ENCODE measurements at places on chromosomes 5 and 9.

DNA sequence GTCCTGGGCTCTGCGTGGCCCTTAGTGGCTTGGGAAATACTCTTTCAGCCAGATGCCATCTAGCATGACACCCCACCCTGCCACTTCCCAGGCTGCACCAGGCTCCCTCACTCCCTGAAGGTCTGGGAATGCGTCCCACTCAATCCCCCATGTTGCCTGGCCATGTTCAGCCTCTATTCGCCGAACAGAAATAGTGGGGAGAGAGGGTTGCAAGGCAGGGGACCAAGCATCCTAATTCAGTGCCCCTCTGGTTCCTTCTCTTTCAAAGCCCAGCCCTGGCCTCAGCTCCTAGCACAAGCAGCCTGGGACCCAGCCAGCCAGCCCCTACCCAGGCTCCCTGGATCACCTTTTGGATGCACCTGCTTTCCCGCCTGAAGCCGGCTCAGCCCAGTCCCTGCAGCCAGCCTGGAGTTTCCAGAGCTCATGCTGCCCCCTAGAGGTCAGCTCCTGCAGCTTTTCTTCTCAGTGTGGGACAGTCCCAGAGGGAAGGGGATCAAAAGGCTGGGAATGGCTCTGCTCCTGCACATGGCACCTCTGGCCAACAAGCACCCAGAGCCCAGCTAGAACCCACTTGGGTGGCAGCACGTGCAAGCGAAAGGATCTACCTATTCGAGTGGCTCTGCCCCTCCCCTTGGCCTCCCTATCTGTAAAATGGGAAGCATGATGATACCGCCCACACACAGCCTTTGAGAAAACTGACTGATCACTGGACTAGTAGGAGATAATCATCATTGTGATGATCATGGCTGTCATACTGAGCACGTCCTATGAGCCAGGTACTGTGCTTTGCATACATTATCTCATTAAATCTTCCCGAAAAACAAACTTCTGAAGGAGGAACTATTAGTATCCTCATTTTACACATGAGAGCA, 48.7 kb upstream of the C5orf58 start:
- peak; percentile 42 for DNase-seq

DNA sequence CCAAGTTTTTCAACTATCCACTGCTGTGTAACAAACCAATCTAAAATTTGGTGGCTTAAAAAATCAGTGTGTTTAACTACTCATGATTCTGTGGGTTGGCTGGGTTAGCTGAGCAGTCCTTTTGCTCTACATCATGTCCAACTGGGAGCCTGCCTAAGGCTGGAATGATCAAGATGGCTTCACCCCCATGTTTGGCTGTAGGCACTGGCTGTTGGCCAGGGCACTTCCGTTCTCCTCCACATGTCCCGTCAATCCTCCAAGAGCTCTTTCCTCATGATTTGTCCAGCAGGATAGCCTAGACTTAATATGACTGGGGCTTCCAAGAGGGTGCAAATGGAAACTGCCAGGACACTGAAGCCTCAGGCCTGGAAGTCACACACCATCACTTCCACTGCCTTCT, 17.0 kb upstream of the TSSK1B start:
- no peak for DNase-seq

- no peak for DNase-seq
Observed at GRCh38 chr5:93791518-93791972, 50.1 kb upstream of the POU5F2 start.

- no peak for DNase-seq
Observed at GRCh38 chr5:91114658-91115057, 268.5 kb downstream of the ARRDC3 start.

DNA sequence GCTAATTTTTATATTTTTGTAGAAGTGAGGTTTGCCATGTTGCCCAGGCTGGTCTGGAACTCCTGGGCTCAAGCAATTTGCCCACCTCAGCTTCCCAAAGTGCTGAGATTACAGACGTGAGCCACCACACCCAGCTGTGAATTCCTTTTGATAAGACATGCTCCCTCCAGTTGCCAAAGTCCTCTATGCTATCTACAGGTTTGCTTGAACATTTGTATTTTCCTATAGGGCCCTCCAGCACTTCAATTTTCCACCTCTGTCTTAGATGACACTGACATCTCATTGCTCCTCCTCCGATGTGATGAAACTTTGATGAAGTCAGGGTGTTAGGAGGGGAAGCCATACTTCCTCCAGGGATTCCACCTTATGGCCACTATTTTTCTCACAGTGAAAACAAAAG, 25.2 kb upstream of the CTSV start:
- DNase-seq = no peak

GRCh38 chr9:127154390-127155191, 32.2 kb upstream of the ANGPTL2 start:
- no peak for DNase-seq

DNA sequence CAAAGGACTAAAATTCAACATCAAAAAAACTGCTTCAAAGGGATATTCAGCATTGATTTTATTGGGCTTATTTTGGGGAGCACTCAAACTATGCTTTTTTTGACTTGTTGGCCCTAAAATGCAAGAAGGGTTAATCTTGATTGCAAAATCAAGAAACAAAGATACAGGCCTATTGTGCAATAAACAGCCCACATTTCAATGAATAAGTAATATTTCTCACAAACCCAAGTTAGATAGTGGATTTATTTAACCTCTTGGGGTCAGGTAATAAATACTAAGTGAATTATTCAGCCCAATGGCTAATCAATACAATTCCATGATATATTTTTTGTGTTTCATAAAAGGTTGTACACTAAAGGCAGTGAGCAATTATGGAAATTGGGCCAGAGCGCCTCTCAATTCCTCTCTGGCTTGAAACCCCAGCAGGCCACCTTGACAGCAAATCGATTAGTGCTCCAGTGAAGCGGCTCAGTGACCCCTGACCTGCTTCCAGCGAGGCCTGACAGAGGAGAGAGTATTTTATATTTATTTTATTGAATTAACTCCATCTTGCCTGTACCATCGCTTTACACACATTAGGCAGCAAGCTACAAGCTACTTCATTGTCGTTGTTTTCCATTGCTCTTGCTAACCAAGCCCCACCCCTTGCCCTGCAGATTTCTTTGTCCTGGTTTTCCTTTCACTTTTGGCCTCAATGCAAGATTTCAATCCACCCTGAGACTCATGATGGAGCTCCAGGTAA, 65.5 kb downstream of the EBF1 start:
- no peak for DNase-seq

DNA sequence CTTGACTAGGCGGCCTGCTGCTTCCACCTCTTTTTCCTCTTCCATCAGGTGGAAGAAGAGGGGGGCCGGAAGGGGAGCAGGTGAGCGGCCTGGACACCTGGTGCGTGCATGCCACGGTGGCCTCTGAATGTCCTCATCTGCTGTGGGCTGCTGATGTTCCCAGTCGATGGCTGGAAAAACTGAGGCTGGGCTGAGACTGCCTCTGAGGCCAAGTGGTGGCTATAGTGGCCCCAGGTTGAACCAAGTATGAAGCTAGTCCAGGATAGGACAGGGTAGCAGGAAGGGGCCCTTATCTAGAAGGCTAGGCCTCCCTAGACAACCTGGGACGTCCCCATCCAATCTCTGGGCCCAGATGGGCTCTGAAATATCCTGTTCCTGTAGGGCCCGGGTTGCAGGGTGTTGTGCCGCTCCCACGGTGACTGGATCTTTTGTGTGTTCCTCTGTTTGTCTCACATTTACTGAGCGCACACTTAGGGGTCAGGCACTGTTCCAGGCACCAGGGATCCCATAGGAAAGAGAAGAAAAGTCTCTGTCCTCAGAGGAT, 753 bp upstream of the NR5A1 start:
- DNase-seq = no peak

DNA sequence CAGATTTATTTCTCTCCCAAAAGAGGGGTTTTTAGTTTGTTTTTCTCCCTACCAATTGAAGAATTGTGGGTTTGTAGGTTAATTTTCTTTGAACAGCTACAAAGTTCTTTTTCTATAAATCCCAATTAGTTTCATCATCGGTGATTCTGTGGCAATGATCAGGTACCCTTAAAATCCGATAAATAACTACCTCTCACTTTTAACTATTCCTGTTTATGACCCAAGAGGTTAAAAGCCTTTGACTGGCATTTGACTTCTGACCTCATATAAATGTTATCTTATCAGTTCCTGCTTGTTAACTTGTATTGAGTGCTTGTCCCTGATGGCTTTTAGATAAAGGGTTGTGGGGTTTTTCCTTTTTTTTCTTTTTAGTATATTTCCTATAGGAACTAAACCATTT, 124.4 kb upstream of the TMEM161B start:
- no peak for DNase-seq

- no peak for DNase-seq
Observed at GRCh38 chr5:2334719-2335118, 416.8 kb downstream of the IRX2 start.

- peak; percentile 8 for DNase-seq
Observed at GRCh38 chr9:101711330-101711941, 27.0 kb downstream of the GRIN3A start.

DNA sequence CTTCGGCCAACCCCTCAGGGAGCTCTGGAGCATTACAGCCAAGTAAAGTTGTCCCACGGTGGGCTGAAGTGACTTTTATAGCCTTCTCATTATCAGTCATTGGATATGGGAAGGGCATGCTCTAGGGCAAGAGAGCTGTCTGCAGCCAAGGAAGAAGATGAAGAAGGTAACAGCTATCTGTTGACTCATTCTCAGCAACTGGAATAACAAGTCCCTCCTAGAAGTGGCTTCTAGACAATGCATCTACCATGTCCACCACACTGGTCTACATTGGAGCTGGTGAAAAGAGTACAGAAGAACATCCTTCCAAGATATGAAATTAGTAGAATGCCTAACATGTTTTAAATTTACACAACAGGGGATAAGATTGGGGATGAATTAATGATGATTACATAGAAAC, 524.2 kb downstream of the ACTL7B start:
- no peak for DNase-seq

DNA sequence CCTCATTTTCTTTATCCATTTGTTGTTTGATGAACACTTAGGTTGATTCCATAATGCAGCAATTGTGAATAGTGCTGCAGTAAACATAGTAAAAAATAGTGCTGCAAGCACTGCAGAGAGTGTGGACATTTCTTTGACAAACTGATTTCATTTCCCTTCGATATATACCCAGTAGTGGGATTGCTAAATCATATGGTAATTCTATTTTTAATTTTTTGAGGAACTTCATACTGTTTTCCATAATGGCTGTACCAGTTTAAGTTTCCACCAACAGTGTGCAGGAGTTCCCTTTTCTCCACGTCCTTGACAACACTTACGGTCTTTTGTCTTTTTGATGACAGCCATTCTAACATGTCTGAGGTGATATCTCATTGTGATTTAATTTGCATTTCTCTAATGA, 138.2 kb upstream of the PLPPR1 start:
- DNase-seq = no peak

GRCh38 chr5:28397502-28397941, 1359.1 kb upstream of the CDH9 start:
- no peak for DNase-seq

GRCh38 chr5:83034036-83034435, 43.2 kb downstream of the TMEM167A start:
- DNase-seq = no peak

DNA sequence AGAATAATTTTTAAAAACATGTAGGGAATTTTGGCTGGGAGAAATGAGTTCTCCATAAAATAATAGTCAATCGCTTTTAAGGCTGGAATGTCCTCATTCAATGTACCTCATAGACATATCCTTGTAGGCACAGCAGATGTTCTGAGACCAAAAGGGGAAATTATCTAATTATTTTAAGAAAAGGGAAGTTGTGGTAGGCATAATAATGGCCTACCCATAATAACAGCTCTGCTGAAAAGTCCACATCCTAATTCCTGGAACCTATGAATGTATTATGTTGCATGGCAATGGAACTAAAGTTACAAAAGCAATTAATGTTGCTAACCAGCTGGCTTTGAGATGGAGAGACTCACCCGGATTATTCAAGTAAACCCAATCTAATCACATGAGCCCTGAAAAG, 216.1 kb downstream of the TRIM36 start:
- DNase-seq = no peak

GRCh38 chr5:43363445-43364152, 48.6 kb downstream of the CCL28 start:
- DNase-seq = no peak

GRCh38 chr5:132746954-132747615, at the start of gene CCNI2:
TSS of gene CCNI2 (plus strand) at chr5:132747426. CDS start at chr5:132747496, 70 bp downstream.
- DNase-seq = peak; percentile 83

GRCh38 chr5:135426102-135427082, 20.8 kb downstream of the DCANP1 start:
- DNase-seq = peak; percentile 29

GRCh38 chr5:103605277-103605676, 42.7 kb upstream of the NUDT12 start:
- no peak for DNase-seq

GRCh38 chr9:93869863-93870262, 85.3 kb downstream of the BARX1 start:
- no peak for DNase-seq

DNA sequence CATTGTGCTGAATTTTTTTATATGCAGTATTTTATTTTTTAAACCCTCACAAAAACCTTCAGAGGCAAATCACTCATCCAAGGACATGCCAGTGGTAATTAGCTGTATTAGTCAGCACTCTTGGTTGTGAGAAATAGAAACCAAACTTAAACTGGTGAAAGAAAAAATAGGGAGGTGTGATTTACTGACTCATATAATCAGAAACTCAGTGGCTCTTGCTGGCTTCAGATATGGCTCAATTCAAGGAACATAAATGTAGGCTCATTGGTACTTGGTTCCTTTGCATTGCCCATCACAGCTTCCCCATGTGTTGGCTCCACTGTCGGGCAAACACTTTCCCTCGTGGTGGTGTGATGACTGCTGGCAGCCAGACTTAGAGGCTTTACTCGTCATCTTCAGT, 497.2 kb downstream of the MAT2B start:
- DNase-seq = no peak

DNA sequence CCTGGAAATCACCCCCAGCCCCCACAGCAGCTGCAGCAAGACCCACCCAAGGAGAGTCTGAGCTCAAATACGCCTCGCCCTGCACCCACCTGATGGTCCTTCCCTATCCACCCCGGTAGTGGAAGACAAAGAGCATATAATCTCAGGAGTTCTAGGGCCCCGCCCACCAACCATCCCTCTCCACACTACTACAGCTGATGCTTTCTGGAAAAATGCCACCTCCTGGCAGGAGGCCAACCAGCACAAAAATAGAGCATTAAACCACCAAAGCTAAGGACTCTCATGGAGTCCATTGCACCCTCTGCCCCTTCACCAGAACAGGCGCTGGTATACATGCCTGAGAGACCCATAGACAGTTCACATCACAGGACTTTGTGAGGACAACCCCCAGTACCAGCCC, 22.5 kb upstream of the NIPSNAP3A start:
- DNase-seq = no peak

- no peak for DNase-seq
Observed at GRCh38 chr9:36018891-36019720, 17.6 kb upstream of the RECK start.
